ENCODE measurements at places on chromosomes 2 and 18. TPM values are rescaled to one million over a fixed set of nuclear protein-coding genes. Genes with fewer than 3 reads are reported as not detected.
A peak's percentile ranks its signal among the peaks of the same experiment; 100 is the strongest.

DNA sequence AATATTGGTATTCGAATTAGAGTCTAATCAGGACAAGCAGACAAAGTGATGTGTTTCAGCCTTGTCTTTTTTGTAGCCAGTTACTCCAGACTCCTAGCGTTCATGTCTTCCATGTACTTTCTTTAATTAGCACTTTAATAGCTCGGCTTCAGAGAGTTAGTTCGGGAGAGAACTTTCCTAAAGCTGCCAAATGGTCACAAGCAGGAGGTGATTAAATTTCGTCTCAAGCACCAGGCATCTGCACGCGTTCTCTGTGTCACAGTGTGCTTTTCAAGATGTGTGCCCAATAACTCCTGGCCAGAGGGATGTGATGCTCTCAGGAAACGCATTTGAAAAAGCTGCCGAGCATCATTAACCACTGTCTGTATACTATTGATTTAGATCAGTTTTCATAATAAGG, 790.8 kb downstream of the SOCS6 start:
- DNase-seq: no peak

DNA sequence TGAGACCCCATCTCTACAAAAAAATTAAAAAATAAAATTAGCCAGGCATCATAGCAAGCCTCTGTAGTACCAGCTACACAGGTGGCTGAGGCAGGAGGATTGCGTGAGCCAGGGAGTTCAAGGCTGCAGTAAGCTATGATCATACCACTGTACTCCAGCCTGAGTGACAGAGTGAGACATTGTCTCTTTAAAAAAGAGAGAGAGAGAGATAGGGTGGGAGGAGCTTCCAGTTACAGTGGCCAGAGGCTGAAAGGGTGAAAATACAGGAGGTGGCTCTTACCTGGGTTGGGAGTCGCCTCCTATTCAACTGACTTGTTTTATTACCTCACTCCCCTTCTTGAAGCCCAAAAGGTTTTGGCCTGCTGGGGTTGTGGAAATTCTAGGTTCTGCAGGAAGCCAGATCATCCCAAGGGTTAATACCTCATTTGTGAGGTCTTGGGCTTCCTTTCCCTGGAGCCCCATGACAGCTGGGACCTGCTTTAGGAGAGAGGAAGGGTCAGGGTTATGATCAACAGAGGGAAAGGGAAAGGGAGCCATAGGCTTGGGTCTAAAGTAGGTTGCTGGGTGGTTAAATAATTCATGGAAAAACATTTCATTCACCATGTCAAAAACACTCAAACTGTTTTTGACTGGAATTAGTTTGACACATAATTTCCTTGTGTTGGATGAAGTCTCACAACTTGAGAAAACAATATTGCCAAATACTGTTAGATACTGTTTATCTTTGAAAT, 17.4 kb downstream of the DYNC2LI1 start:
- no peak for DNase-seq

DNA sequence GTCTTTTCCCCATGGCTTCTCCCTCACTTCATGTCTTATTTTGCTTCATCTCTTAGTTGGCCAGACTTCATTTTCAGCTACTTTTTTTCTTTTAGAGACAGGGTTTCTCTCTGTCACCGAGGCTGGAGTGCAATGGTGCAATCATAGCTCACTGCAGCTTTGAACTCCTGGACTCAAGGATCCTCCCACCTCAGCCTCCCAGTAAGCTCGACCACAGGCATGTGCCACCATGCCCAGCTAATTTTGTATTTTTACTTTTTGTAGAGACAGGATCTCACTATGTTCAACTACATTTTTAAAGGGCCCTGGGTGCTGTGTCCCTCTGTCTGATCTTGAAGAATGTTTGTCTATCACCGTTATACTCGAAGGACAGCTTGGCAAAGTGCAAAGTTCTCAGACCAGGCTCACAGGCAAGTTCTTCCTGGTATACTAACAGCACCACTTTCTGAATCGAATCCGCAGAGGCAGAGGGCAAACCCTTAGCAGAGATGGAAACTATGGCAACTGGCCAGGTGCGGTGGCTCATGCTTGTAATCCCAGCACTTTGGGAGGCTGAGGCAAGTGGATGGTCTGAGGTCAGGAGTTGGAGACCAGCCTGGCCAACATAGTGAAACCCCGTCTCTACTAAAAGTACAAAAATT, 60.9 kb downstream of the SOWAHC start:
- peak; percentile 54 for DNase-seq

GRCh38 chr2:44758591-44758990, 182.9 kb upstream of the SIX3 start:
- DNase-seq: no peak

- DNase-seq: peak; percentile 26
Observed at GRCh38 chr2:189444322-189444721, 3.0 kb downstream of the WDR75 start.

DNA sequence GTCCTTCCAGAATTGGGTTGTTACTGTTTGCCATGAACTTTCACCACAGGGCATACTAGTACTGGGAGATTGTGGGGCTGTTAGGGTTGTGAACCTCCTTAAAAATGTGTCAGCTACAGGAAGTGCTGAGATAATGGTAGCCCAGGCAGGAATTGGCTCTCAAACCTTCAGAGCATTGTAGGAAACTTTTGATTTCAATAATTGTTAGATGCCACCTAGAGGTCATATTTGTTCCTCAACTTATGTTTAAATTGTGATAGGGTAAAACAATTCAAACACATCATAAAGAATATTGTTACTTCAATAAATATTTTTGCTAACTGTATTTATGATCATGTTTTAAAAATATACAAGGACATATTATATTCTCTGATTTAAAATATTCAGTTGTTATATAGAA, 594.6 kb downstream of the ADCYAP1 start:
- DNase-seq: no peak

DNA sequence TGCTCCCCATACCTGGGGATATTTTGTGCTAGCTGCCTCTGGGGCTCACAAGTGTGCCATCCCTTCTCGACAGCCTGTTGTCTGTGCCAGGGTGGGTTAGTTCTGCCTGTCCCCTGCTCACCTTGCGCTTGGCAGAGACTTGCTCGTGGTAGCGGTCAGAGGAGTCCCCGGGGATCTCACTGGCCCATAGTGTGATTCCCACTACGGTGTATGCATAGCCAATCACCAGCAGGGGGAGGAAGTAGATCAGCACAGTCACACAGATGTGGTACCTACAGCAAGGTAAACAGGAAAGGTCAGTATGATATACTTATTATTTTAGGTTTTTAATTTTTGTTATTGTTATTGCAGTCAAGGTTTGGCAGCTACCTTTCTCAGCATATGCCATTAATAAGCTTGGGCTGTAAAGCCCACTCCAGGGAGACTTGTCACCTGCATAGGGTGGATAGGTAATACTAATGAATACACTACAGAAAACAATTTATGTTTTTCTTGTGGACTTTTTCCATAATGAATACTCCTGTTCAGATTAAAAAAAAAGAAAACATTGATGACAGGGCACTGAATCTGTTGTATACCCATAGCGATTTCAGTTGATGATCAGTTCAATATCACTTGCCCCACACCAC, 95.2 kb downstream of the POLE4 start:
- peak; percentile 59 for DNase-seq

- DNase-seq: no peak
Observed at GRCh38 chr18:13481820-13482617, 244.3 kb downstream of the FAM210A start.

- DNase-seq: no peak
Observed at GRCh38 chr18:63287691-63288220, 31.8 kb downstream of the BCL2 start.

DNA sequence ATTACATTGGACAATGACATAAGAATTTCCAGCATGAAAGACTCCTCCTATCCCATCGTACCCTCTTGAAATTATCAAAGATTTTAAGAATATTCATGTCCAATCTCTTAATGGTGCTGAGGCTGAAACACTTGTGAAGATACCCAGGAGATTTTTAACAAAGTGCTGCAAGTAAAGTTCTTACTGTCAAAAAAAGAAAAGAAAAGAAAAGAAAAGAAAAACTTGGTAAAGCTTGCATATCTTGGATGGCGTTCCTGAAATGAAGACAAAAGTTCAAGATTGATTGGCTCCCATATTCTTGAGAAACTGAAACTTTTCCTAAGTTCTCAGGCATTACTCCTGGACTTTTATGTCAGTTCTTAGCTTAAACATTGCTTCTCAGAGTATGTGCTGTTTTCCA, 1010.5 kb upstream of the PIK3C3 start:
- no peak for DNase-seq

- DNase-seq: peak; percentile 90
Observed at GRCh38 chr2:202035089-202035940, 1.7 kb downstream of the FZD7 start.

- DNase-seq: peak; percentile 81
Observed at GRCh38 chr2:30305235-30305634, 73.9 kb downstream of the LBH start.

DNA sequence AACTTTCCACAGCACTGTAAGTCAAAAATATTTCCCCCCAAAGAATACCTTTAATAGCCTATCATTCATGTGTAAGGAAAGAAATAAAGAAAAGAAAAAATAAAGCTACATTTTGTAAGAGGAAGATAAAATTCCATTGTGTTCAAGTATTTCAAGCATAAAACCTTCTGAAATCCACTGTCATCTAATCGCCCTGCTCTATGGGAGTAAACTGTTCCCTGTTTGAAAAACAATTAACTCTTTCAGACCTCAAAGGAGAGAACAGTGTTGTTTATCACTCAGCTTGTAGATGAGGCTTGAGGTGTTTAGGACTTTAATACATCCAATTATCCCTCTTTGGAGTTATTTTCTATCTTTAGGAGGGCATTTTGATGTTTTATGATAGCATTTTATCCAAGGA, 112.2 kb upstream of the REG3G start:
- no peak for DNase-seq

DNA sequence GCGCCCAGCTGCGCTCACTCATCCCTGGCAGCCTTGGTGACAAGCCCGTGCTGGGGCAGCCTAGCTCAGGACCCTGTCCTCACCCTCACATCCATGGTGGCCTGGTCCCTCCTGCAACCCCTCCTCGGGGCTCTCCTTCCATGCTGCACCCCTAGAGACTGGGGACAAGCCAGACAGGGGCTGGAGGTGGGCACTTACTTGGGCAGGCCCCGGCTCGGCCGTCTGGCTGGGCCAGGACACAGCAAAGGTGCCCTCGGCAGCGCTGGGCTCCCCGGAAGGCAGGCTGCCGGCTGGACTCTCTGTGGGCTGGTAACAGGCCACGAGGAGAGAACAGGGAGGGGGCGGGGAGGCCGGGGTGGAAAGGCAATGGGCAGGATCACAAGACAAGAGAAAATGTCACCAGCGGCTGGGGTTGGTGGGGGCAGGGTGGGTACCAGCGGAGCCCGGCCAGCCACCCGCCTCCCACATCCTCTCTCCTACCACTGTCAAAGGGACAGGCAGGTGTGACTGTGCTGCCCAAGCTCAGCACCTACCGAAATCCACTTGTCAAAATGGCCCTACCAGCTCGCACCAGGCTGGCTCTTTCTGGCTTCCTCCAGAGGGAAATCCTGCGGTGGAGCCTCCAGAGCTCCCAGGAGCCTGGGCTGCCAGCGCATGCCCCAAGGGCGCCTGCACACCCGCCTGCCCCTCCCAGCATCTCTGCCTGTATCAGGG, 54.7 kb downstream of the BIN1 start:
- DNase-seq: no peak

DNA sequence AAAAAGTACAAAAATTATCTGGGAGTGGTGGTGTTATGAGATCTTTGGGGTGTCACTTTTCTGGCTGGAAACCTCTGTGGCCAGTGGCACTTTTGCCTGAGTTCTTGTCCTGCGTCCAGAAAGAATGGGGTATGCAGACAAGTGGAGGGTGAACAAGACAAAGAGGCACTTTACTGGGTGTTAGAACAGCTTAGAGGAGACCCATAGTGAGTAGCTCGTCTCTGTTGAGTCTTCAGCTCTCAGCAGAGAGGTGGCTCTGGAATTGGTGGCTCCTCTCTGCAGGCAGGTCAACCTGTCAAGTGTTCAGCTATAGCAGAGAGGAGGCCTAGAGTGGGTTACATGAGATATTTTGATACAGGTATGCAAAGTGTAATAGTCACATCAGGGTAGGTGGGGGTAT, 26.1 kb downstream of the CRYGD start:
- DNase-seq: no peak

DNA sequence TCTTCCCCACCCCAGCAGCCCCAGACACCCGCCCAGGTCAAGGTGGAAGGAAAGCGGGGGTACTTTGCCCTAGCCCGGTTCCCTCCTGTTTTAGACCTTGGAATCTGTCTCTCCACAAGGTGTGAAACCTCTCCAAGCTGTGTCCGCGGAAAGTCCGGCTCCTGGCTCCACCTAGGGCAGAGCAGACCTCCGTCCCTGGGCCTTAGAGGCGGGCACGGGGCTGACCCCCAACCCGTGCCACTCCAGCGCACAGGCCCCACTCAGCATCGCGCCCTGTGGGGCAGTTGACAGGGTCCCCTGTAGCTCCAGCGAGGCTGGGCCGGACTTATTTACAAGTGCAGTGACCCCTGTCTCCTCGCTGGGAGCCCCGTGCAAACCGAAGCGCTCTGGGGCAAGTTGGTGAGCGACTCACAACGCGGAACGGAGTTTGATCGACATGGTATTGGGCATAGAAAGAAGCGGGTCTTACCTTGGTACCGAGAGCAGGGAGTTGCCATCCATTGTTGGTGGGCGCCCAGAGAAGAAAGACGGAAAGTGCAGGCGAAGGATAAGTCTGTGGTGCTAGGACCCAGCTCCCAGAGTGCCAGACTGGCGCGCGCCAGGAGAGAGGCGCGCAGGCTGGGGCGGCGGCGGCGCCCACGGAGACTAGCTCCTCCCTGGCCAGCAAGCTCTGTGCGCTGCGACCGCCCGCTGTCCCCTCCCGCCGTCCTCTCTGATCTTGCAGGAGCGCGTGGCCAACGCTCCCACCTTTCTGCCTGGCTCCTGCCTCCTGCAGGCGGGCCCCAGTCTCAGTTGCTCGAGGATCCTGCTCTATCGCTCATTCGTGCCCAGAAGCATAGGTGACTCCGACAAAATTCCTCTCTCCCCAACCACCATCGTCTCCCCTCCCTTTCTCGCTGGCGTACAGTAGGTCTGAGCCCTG, at the start of gene SPHKAP:
SPHKAP (minus strand) TSS at position 590 of the 922 bp plus-strand sequence; CDS start at position 501, 89 bp downstream.
- DNase-seq: peak; percentile 26

GRCh38 chr2:53129851-53130250, 637.8 kb upstream of the CHAC2 start:
- DNase-seq: peak; percentile 80

The PAIP2B gene
- under 0.01 TPM for total RNA-seq

The POMC gene
- 5.8 TPM for total RNA-seq

The CD8A gene
- total RNA-seq: not detected

The ASXL3 gene
- total RNA-seq: not detected

The KLHL14 gene
- total RNA-seq: not detected

The DLGAP1 gene
- total RNA-seq: 0.22 TPM

The KCNE4 gene
- total RNA-seq: 3.8 TPM

The CYP1B1 gene
- total RNA-seq: 56.0 TPM

The UGT1A9 gene
- total RNA-seq: not detected

The SCN7A gene
- total RNA-seq: not detected

The RSAD2 gene
- total RNA-seq: not detected

The HRH4 gene
- not detected for total RNA-seq

The HOXD9 gene
- 7.0 TPM for total RNA-seq

The NGEF gene
- total RNA-seq: not detected

The HOXD12 gene
- not detected for total RNA-seq

The STK16 gene
- 16.0 TPM for total RNA-seq

The RESP18 gene
- not detected for total RNA-seq

The SYT4 gene
- total RNA-seq: not detected

The POU3F3 gene
- not detected for total RNA-seq

The DNAJC5G gene
- not detected for total RNA-seq
